SW 1271 (cell line): ENCODE measurements at places on chromosomes 13 and 19.

DNA sequence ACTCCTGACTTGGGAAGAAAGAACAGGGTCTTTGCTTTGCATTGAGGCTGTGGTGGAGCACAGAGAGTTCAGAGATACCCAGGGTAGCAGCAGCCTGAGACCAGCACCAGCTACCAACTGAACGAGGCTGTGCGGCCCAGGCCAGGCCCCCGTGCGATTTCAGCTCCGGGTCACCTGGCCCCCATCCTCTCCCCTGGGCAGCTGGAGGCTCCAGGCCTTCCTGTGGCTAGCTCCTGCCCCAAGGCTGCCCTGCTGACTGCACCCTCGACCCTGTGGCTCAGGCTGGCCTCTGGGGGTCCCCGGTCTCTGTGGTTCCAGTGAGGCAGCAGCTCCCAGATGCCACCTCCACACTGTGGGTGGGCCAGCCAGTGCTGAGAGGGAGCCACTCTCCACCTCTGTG lies 52.8 kb downstream of the MCF2L start:
- no peak for DNase-seq

- no peak for DNase-seq
These were observed 177.3 kb upstream of the SLC10A2 start for GRCh38 chr13:103243495-103243894.

DNA sequence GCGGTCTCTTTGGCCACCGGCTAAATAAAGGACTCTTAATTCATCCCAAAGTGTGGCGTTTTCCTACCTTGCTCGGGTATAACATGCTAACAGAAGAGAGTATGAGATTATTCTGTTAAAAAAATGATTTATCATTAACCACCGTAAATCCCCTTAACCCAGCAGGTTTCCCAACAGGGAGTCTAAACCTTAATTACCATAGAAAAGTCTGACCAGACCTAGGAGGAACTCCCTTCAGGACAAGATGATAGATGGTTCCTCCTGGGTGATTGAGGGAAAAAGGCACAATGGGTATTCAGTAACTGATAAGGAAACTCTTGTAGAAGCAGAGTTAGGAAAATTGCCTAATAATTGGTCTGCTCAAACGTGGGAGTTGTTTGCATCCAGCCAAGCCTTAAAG lies 193.7 kb downstream of the ZNF737 start:
- DNase-seq = no peak

- no peak for DNase-seq
These were observed 71.6 kb downstream of the HSPH1 start for GRCh38 chr13:31090096-31090495.

DNA sequence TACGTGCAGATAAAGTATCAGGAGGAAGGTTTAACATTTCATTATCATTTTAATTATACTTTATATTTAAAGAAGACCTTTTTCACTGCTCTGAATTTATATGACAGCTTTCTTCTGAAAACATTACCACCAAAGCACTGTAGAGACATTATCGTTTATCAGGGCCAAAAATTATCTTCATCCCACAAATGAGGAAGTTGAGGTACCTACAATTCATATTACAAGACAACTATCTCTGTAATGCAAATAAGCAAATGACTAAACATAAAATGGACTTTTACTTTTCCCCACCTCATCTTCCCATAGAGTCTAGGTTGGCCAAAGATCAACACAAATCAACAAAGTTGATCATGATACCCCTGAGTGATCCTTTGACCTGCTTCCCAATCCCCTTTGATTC lies 30.9 kb upstream of the SMAD9 start:
- no peak for DNase-seq

GRCh38 chr13:78309497-78310180 lies 293.7 kb downstream of the POU4F1 start:
- DNase-seq = no peak

- no peak for DNase-seq
These were observed 3.2 kb downstream of the PLK5 start for GRCh38 chr19:1526979-1527649.

- no peak for DNase-seq
These were observed 8.8 kb upstream of the TNFSF9 start for GRCh38 chr19:6521718-6522646.

- no peak for DNase-seq
These were observed 127.5 kb downstream of the KLF12 start for GRCh38 chr13:74006666-74007065.

DNA sequence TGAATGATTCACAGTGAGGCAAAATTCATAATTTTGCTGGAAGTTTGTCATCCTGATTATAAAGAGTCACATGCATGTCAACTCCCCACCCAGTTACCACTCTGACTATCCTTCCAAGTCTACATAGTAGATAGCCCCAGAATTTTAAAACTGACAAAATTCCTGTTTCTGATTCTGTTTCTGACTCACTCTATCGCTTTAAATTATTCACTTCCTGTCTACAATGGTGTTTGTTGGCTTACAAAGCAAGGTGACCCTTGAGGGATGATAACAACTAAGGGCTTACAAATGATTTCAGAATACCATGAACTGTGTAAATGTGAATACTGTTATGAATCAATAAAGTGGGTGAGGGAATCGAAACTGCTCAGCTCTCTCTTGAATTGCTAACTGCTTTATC lies 98.7 kb upstream of the KL start:
- DNase-seq = no peak

DNA sequence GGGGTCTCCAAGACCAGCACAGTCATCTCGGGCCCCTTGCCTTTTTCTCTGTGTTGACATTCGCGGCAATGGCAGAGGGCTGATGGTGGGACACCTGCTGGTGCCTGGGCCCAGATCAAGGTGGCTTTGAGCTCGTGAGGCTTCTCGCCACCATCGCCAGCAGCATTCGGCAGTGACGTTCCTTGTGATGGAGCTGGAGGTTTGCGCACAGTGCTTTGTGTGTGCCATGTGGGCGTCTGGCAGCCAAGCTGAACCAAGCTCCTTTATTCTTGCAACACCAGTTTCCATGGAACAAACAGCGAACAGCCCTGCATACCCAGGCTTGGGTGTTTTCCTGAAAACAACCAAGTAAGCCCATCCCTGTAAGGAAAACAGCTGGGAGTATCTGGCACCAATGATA lies 9.1 kb upstream of the TMEM255B start:
- DNase-seq = no peak

GRCh38 chr19:52453324-52454094 lies at the start of gene ZNF578:
TSS of gene ZNF578 (plus strand) at chr19:52453553. CDS start at chr19:52501846, 48,293 bp downstream.
- DNase-seq = no peak

- DNase-seq = no peak
These were observed 1890.9 kb downstream of the PCDH9 start for GRCh38 chr13:65339241-65339640.

DNA sequence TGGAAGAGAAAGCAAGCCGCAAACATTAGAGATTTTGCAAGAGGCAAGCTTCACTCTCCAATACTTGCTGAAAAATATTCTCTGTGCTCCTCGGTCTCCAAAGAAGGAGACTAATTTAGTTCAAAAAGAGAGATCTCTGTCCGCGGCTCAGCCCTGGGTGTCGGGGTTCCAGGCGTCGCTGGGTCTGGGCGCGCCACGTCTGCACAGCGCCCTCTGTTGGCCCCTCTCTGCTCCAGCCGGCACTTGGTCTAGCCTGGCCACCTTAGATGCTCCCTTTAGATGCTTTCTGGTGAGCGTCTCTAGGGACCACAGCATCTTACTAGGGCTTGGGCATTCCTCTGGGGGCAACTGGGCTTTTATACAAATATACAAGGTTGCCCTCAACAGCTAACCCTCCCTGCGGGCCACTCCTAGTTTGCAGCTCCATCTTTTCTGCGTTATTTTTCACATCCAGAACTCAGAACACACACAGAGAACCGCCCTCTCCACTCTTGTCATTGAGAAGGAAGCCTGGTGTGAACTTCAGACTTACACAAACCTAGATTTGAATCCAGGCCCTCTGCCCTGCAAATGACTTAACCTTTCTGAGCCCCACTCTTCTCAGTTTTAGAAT lies 78.3 kb downstream of the CYSLTR2 start:
- no peak for DNase-seq

DNA sequence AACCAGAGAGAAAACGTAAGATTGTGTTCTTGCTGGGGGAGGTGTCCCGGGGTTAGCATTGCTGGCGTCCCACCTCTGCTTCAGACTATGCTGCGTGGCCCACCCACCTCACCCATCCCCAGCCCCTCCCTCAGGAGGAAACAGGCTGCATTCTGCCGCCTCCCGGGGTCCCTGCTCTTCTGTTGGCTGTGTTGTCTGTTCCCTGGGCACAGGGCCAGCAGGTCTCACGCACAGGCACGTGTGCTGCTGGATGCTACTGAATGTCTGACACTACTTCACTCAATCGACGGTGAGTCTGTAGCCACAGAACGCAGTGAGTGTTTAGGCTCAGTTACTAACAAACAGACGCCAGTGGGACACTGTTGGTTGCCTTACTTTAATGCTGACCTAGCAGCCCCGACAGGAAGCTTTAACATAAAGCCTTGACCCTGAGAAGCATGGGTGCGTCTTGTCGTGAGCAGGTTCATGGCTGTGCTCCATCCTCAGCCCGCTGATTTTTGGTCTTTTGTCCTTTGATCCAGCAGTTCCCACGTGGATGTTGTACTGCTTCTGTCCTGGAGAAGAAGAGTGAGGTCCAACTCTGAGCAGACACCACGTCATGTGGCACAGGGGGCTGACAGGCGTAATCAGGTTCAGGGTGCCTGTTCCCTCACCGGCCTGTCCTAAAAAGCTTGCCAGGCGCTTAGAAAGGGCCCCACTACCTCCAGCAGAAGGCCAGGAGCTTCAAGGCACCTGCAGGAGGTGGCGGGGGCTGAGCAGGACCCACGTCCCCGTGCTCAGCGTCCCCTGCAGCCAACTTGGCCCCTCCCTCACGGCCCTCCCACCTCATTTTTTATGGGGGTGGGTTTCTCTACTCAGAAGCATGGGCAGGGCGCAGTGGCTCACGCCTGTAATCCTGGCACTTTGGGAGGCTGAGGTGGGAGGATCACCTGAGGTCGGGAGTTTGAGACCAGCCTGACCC lies 26.0 kb downstream of the NAXD start:
- no peak for DNase-seq

DNA sequence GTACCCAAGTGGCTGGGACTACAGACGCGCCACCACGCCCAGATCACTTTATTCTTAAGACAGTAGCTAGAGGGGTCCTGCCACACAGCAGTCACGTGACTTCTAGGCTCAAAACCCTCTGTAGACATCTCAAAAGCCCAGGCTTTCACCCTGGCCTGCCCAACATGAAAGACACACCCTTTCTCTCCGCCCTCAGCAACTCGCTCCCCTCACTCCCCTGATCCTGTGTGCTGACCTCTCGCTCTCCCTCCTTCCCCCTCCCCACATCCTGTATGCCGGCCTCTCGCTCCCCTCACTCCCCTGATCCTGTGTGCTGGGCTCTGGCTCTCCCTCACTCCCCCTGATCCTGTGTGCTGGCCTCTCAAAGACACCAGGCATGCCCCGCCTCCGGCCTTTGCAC lies 77.4 kb downstream of the SLC15A1 start:
- DNase-seq = no peak

- no peak for DNase-seq
These were observed 838 bp upstream of the ATP4B start for GRCh38 chr13:113658836-113659235.

- no peak for DNase-seq
These were observed 44.6 kb downstream of the DPY19L3 start for GRCh38 chr19:32450217-32450616.

GRCh38 chr13:91572944-91573598 lies 174.7 kb downstream of the GPC5 start:
- no peak for DNase-seq

GRCh38 chr19:28504139-28504538 lies 708.8 kb downstream of the UQCRFS1 start:
- no peak for DNase-seq

- no peak for DNase-seq
These were observed 26.3 kb downstream of the CYP4F2 start for GRCh38 chr19:15871570-15871969.

DNA sequence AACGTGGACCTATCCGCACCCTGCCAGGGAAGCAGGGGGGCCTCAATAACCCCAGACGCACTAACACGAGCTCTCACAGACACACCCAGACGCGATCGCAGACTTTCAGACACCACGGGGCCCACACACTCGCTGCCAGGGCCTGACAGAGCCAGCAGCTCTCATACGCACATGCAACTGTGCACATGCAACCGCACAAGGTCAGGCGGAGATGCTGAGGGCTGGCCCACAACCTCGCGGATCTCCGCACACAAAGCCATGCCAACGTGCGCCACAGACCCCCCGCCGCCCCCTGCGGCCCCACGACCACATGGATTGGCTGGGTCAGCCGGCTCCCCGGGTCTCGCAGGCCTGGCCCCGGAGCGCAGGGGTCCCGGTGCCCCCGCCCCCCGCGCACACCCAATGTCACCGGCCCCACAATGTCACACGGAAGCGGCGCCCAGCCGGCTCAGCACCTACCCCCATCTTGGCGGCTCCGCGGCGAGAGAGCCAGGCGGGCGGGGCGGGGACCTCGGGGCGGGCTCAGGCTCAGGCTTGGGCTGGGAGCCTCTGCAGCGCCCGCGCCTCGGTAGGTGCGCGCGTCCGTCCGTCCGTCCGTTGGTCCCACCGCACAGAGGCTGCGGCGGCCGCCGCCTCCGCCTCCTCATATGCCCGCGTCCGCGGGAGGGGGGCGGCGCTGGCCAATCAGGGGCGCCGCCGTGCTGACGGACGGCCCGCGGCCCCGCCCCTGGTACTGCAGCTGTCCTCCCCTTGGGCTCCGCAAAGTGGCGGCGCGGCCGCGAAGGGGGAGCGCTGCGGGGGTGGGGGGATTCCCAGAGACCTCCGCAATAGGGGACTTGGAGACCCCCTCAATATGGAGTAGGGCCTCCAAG lies at the start of gene ATP1A3:
Gene ATP1A3, minus strand, starts transcription at position 619 of the 872 bp plus-strand sequence. Its CDS starts 154 bp downstream, at position 465.
- DNase-seq = peak; percentile 50

- DNase-seq = no peak
These were observed 3.3 kb downstream of the ZNF444 start for GRCh38 chr19:56144376-56144775.

- DNase-seq = no peak
These were observed 21.5 kb upstream of the FOSB start for GRCh38 chr19:45446295-45446694.

GRCh38 chr13:83220241-83220640 lies 662.0 kb downstream of the SLITRK1 start:
- DNase-seq = no peak

DNA sequence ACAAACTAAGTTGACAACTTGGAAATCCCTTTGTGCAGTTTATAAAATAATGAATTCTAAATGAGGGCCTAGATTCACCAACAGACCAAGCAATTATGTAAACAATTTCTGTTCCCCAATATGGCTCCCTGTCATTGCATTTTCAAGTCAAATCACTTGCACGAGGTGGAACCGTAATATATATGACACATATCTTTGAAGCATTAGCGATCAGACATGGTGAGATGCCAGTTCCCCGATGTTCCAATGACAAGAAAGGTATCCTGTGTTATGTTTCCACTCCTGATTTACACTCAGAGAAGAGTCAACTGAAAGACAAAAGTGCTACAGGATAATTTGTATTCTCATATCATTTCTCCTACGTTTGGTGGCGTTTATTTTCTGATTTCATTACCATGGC lies 108.5 kb upstream of the TDRD3 start:
- DNase-seq = no peak
